Choroid plexus epithelial cell (primary cell): ENCODE measurements at places on chromosomes 5 and 9.

DNA sequence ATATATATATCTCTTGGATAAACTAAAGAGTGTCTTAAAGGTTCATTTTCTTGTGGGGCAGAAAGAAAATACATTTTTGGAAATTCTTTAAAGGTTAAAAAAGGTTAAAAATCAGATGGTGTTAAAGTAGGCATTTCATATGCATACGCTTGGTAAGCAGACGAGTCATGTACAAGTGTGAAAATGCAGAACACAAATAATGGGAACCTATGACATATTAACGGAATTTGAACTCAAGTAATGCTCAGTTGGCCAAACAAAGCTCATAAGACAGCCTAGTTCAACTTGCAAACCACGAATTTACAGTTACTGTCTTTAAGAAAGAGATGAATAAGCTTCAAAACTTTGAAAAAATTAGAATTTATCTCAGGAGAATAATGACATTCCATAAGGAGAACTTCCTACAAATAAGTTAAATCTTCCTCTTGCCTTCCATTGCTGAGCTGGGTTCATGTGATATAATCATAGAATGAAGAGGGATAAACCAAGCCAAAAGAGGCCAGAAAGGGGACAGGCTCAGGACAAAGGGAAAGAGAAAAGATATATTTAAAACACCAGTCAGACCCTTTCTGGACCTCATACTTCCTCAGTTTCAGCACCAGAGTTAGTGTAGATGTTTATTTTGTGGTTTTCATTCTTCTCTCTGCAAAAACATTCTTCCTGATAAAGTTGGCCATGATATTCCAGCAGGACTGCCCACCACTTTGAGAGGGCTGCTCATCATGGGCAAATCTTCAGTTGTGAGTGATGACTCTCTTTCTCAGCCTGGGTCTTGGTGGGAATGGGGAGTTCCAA, 256.7 kb upstream of the CD180 start:
- peak; percentile 63 for DNase-seq

- no peak for DNase-seq
Observed at GRCh38 chr9:131178926-131179325, 53.5 kb downstream of the NUP214 start.

GRCh38 chr9:93268551-93269314, 84.8 kb downstream of the WNK2 start:
- DNase-seq = no peak

DNA sequence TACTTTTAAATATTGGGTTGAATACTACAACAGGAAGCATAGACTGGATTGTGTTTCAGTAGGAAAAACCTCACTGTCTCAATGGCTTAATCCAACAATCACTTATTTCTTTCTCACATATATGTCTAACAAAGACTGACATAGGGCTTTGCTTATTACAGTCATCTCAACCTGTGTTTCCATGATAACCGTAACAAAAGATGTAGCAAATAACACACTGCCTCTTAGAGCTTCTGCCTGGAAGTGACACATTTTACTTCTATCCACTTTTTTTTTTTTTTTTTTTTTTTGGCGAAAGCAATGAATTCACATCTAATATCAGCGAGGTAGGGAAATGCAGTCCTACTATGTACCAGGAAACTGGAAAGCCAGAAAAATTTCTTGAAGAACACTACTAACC, 204.9 kb upstream of the CDKN2B start:
- DNase-seq = peak; percentile 73

GRCh38 chr5:149333711-149334443, 11.4 kb upstream of the GRPEL2 start:
- peak; percentile 7 for DNase-seq

DNA sequence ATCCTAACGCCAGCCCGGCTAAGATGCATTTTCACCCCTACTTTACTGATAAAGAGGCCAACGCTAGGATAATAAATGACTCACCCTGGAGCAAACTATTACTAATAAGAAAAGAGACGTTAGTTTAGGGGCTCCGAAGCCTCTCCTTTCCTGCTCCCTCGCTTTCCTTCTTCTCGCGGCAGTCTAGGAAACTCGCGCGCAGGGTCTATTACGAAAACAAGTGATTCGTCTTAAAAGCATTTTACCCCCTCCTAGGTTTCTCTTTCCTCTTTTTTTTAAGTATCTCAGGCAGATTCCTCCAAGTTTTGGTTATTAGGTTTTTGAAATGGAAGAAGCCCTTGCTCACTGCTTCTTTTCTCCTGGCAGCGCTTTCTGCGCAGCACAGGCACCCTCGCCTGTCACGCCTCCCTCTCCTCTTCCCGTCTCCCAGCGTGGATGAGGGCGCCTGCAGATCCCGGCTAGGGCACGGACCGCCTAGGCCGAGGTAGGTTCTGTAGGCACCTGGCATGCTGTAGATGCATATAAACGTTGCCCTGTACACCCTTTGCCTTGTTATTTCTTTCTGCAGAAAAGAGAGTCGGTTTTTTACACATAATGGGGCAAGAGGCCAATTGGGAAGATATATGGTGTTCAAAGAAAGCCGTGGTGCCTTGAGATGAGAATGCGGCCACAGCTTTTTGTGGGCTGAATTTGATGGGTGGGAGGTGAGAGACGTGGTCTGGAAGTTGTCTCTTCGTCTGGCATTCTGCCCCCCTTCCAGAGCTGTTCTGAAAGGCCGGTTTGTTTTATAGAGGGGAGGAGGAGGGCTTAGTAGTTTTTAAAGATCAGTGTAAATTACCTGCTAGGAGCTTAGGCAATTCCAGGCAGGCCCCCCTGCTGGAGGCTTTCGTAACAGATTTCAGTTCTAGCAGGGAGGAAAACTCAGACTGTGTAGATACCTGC, 983 bp downstream of the GCNT1 start:
- peak; percentile 75 for DNase-seq

- no peak for DNase-seq
Observed at GRCh38 chr9:125183561-125183960, 6.0 kb downstream of the PPP6C start.

GRCh38 chr9:124897570-124898460, 35.9 kb downstream of the ARPC5L start:
- peak; percentile 8 for DNase-seq

- no peak for DNase-seq
Observed at GRCh38 chr5:14252793-14253192, 109.7 kb downstream of the TRIO start.

DNA sequence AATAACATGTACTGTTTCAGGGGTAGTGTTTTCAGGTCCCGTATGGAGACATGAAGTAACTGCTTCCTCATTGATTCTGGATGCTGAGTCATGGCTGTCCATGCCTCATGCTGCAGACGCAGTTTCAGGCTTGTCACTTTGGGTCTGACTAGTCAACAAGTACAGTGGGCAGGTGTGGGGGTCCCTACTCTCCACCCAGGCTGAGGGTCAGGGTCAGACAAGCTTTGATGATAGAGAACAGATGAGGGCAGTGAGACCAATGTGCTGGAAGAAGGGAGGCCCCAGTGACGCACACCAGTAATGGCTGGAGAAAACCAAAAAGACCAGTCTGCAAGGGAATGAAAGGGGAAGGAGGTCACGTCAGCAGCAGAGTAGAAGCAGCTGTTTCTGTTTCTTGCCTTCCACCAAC, 80.0 kb upstream of the NFIL3 start:
- no peak for DNase-seq
